ENCODE measurements at places on chromosomes 2 and 18. TPM values are rescaled to one million over a fixed set of nuclear protein-coding genes. Genes with fewer than 3 reads are reported as not detected.

SLC66A3 gene
- 11.0 TPM for total RNA-seq

PKDCC gene
- not detected for total RNA-seq

SANBR gene
- total RNA-seq: 3.7 TPM

GPR35 gene
- 9.0 TPM for total RNA-seq

SLC9A4 gene
- not detected for total RNA-seq

VWA3B gene
- not detected for total RNA-seq

FBLN7 gene
- 2.2 TPM for total RNA-seq

ARHGAP28 gene
- not detected for total RNA-seq

ANKRD62 gene
- not detected for total RNA-seq

STK16 gene
- 26.1 TPM for total RNA-seq

FEV gene
- total RNA-seq: not detected

COLEC12 gene
- total RNA-seq: not detected

EPB41L3 gene
- total RNA-seq: 1.2 TPM
